D721Med (cell line): ENCODE measurements at places on chromosomes 4 and X.

DNA sequence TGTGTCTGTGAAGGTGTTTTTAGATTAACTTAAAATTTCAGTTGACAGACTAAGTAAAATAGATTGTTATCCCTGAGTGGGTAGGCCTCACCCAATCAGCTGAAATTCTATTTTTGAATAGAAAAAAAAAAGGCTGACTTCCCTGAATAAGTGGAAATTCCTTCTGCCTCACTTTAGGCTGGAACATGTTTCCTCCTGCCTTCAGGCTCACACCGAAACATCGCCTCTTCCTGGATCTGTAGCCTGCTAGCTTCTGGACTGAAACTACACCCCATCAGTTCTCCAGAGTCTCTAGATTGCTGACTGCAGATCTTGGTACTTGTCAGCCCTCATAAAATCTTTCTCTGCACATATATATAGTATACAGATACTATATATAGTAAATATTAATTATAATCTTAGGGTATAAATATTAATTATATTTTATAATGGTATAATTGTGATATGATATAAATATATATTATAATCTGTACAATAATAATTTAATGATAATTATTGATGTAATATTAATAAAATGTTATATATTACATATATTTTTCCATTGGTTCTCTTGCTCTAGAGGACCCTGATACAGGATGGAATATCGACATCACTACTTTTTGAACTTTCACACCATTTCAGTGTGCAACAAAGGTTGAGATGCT is 13.7 kb upstream of the SLIT2 start:
- no peak for DNase-seq

- no peak for DNase-seq
Measured at GRCh38 chr4:95319169-95319568, 229.6 kb downstream of the UNC5C start.

DNA sequence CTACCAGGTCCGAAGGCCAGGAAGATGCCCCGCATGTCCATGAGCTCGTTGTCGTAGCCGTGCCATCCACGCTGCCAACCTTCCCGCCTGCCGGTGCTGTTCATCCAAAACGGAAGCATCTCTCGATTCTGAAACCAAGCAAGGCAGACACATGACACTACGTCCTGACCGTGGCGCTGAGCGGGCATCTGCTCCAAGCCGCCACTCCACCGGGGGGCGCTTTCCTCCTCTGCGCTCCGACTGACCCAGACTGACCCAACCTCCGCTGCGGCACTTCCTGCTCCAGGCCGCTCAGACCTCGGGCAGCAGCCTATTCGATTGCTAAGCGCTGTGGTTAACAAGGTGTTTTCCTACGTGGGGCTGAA is 120.5 kb downstream of the ENPP6 start:
- no peak for DNase-seq

GRCh38 chr4:128582427-128582870 is 227.1 kb upstream of the JADE1 start:
- no peak for DNase-seq

- no peak for DNase-seq
Measured at GRCh38 chr4:11426731-11427120, 2.0 kb downstream of the HS3ST1 start.

- DNase-seq = no peak
Measured at GRCh38 chr4:15153662-15154061, 151.4 kb downstream of the CPEB2 start.

DNA sequence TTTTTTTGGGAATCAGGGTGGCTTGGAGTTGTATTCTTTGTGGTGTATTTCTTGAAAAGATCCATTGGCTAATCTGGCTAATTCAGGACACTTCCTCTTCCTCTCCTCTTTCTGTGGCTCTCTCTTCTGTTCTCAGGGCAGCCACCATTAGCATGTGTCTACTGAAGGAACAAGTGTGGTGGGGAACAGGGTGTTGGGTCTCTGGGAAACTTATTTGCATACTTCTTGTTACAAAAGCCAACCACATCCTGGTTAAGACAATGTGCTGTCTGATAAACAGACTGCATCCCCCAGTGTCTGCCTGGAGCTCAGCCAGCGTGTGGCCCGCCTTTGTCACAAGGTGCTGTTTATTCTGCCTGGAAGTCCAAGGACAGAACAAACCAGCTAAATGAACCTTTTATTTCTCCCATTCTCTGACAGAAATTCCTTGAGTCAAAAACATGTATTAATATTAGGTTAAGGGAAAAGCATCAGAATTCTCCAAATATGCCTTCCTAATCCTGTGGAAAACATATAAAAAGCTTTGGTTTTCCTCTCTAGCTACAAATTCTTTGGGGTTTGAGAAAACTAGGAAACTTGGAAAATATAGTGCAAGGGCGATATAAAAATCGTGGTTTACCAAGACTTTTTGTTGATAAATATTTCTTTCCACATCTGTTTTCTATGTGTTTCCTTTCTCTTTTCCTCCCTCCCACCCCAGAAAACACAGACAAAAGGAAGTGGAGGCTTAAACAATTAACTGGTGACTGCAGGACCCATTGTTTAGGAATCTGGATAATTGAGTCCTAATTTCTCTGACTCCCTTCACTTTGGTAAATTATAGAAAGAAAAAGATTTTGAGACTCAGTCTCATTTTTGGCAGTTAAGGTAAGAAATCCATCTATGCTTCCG is 203.6 kb downstream of the SPRY1 start:
- no peak for DNase-seq

- DNase-seq = no peak
Measured at GRCh38 chr4:123557857-123558536, 161.4 kb downstream of the SPRY1 start.

- no peak for DNase-seq
Measured at GRCh38 chr4:8900588-8900987, 28.9 kb upstream of the HMX1 start.

GRCh38 chr4:167232805-167233684 is 1.2 kb downstream of the SPOCK3 start:
- no peak for DNase-seq

GRCh38 chr4:6953751-6954380 is 44.2 kb downstream of the TBC1D14 start:
- no peak for DNase-seq

DNA sequence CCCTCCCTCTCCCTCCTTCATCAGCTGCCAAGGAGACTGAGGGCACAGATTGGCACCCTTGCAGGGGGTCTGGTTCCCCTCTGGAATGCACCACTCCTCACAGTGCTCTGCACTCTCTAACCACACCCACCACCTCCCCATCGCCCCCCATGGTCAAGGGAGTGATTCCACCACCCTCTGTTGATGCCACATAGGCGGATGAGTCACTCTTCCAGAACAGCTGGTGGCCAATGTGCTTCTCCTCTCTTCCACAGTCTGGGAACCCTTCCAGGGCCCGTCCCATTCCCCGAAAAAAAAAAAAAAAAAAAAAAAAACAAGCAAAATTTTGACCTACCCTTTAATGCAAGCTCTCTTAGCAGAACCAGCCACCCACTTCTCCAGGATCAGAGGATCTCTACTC is 341.3 kb upstream of the KLF3 start:
- no peak for DNase-seq

DNA sequence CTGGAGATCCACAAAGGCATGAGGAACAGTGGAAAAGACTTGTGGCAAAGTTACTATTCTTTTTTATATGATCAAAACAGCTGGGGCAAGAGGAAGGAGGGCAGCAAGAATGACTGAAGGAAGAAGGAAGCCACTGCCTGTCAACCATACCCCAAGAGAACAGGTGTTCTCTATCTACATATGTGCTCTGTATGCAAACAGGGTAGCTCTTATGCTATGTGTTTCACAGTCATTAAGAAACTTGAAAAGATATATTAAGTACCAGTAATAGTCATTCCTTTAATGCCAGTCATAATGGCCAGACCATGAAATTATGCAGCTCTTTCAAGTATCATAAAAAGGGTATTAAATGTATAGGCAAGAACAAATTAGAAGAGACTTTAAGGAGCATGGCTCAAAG is 363.9 kb downstream of the KLHL13 start:
- DNase-seq = no peak

DNA sequence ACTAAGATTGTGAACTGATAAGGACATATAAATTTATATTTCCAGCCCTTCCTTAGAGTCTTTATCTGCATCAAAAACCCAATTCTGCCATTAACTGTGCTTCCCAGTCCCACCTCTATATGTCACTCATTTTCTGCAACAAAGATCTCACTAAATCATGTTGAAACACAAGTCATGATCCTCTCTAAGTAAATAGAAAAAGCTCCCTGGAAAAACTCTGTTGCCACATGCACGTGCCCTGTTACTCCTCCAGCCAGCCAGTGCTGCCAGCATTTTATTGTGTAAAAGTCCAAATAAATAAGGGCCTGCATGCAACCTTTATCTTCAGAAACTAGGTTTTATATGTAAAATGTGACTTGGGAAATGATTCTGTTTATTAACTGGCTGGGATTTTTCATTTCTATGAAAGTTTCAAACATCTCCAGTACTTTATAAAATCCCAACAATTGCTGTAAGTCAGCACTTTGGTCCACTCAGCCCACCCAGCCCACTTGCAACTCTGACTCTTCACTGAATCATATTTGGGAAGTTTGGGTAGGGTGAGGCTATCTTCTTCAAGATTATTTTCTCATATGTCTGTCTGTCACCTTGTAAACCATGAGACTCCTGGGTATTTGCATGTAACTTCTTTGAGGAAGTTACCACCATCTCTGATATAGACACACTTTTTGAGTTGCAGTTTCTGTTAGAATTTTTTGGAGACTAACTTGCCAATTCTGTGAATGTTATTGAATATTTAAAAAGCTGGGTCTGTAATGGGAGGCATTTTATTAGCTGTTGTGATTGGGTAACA is 40.0 kb upstream of the SMARCA5 start:
- no peak for DNase-seq

DNA sequence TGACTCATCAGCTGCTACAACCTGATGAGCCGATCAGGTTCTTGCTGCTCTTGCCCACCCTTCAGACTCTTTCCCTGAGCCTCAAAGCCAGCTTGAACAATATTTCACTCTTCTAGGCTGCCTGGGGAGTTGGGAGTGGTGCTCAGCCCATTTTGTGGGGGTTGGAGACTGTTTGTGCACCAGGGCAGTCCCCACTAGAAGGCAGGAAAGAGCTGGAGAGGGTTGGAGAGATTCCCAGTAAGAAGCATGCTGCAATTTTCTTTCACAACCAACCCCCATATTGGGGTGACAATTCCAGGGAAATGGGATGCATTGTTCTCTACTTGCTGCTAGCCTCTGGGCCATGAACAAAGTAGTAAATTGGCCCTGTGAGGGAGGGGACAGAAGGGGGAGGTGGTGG is 44.1 kb downstream of the SLC16A2 start:
- DNase-seq = no peak

DNA sequence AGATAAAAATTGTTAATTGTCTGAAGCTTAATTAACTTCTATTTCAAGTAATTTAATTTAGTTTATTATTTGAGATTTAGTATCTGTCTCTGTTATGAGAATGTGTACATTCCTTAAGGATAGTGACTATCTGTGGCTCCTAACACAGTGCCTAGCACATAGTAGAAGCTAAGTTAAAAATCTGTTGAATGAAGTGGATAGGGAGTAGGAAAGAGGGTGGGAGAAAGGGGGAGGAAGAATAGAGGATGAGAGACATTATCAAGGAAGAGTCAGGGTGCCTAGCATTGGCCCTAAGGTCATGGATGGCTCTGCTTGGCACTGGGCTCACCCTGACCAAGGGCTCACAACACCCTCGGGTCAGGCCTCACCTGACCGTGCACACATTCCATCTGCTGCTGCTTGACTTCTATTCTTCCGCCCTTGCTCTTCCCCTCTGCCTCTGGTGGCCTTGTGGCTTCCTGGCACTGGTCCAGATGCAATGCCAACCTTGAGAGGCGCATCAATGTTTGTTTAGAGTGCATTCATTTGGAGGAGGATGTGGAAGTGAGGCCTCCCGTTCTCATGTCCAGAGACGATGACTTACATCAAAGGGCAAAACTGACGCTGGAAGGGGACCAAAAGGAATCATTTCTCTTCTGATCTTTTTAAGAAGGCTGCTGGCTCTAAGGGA is 42.3 kb downstream of the TRIM2 start:
- DNase-seq = no peak

GRCh38 chr4:149409555-149409962 is 406.1 kb downstream of the IQCM start:
- no peak for DNase-seq

GRCh38 chr4:128517096-128517738 is 229.6 kb upstream of the PGRMC2 start:
- DNase-seq = no peak

DNA sequence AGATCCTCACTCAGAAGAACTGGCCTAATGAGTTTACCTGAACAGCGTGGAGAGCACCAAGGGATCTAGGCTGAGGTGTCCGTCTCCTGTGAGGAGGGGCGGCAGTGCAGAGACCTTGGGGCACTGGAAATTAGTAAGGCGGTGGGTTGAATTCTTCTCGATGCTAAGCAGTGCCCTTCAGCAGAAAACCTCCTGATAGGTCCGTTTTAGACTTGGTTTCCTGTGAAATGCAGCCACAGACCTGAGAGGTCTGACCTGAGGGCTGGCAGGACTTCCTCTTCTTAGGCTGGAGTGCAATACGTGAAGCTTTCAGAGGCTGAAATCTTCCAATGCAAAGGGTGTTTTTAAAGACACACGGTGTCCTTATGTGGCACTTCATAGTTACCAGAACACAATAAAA is at the start of gene CLNK:
TSS of gene CLNK (minus strand) at position 138 of the 400 bp plus-strand sequence. CDS start 16,899 bp downstream, outside the sequence.
- no peak for DNase-seq

DNA sequence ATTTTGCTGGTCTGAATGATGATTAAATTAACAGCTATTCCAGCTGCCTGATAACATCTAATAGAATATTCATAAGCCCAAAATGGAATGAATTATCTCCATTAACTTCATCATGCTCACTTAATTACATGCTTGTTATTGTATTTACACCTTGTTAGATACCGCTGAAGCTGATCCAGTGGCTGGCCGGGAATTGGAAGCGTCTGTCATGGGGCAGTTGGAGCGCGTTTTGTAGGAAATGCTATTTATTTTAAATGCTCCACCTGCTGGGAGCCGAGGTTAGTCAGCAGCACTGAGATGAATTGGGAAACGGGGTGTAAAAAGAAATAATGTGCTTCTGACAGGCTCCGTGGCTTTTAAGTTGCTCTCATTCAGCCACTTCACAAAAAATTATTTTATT is 25.2 kb downstream of the ARX start:
- no peak for DNase-seq

DNA sequence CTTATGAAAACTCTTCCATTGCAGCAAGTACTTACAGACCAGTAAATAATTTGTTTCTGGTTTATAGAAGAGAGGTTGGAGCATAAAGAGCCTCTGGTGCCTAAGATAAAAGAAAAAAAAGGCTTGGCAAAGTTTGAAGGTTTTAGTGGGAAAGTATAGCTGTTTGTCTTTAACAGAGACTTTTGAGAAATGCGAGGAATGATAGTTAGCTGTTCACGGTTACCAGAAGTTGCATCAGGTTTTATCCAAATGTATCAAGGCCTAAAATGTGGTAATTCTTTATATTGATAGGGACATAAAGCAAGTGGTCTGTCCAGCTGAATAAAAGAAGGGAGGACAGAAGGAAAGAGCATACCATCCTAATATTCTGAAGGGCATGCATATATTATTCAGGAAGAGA is 29.3 kb downstream of the RAP1GDS1 start:
- no peak for DNase-seq

- DNase-seq = no peak
Measured at GRCh38 chr4:121860121-121860520, 10.2 kb downstream of the BBS7 start.
